Ureter (tissue), 1 donor: ENCODE measurements at places on chromosomes 11 and 22. TPM values are rescaled to one million over a fixed set of nuclear protein-coding genes. Genes with fewer than 3 reads are reported as not detected.
A peak's percentile ranks its signal among the peaks of the same experiment; 100 is the strongest.

DNA sequence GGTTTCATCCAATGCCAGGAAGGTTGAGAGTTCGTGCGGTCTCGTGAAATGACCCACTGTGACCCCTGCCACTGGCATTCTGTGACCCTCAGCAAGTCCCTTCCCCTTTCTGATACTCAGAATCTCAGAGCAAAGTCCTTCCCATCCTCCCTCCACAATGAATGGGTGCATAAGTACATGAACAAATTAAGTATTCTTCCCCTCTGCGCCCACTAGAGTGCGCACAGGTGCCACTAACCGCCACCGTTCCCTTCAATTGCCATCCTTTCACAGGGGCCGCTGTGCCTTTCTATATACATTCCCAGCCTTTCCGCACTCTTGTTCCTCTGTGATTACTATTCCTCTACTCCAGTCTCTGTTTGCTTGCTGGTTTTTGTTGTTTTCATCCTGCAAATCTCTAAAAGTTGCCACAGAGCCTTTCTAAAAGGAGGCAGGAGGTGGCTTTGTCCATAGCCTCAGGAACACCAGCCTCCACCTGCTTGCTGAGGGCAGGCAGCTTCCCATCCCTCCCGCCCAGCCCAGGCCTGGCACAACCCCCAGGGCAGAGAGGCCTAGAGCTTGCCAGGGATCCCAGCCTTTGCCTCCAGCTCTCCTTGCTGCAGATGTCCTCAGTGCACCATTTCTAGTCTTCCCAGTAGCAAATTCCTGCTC is 6.7 kb upstream of the AP1B1 start:
- peak; percentile 75 for DNase-seq

DNA sequence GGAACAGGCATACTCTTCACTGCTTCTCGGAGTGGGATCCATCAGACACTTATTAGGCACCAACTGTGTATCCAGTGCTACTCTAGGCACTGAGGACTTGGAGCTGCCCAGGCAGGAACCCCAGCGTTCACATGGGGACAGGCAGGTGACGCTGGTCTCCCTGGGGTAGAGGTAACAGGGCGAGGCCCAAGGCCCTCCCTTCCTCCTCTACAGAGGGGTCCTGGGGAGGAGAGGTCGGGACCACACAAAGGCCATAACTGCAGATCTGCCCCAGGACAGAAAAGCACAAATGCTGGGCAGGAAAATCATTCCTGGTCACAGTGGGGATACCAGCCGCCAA is 262.2 kb downstream of the BRD1 start:
- no peak for DNase-seq

THAP12 gene
- 51.4 TPM for total RNA-seq

- DNase-seq = no peak
Measured at GRCh38 chr22:31509061-31509762, 12.9 kb downstream of the SFI1 start.

VWCE gene
- 4.1 TPM for total RNA-seq

- no peak for DNase-seq
Measured at GRCh38 chr11:119694334-119694733, 34.7 kb downstream of the NECTIN1 start.

NF2 gene
- 45.0 TPM for total RNA-seq

SART1 gene
- 48.6 TPM for total RNA-seq

GRCh38 chr11:35363854-35364780 is 55.2 kb downstream of the SLC1A2 start:
- DNase-seq = peak; percentile 88

GRCh38 chr11:126878913-126879482 is 121.6 kb downstream of the KIRREL3 start:
- DNase-seq = no peak

GRCh38 chr11:69339041-69339733 is 45.2 kb downstream of the MYEOV start:
- DNase-seq = peak; percentile 27

- no peak for DNase-seq
Measured at GRCh38 chr11:118973985-118974384, 2.4 kb downstream of the FOXR1 start.

DNA sequence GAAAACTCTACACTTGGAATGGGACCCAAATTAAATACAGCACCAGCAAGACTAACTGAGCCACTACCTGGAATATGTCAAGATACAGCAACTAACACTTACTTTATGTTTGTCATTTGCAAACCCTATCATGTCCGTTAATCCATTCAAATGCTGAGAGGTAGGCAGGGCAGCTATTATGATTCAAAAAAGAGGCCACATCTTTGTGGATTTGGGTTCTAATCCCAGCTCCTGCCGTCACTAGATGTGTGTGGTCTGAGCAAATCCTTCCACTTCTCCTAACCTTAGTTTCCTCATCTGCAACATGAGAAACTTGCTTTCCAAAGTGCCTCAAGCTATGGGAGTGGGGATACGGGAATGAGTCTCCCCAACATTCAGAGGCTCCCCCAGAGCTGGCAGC is 24.2 kb downstream of the FLI1 start:
- no peak for DNase-seq

TBX10 gene
- not detected for total RNA-seq
